Tibial nerve (tissue), 4 donors: ENCODE measurements at places on chromosomes 7 and 10. TPM values are rescaled to one million over a fixed set of nuclear protein-coding genes. Genes with fewer than 3 reads are reported as not detected.

The MINDY4 gene
- total RNA-seq, result 19.9 TPM

- DNase-seq, result no peak
Observed at GRCh38 chr7:44400033-44400511, 74.7 kb upstream of the CAMK2B start.

- DNase-seq, result no peak
Observed at GRCh38 chr7:88546808-88547207, 212.7 kb upstream of the ZNF804B start.

- DNase-seq, result no peak
Observed at GRCh38 chr7:140249036-140249806, 72.4 kb upstream of the KDM7A start.

DNA sequence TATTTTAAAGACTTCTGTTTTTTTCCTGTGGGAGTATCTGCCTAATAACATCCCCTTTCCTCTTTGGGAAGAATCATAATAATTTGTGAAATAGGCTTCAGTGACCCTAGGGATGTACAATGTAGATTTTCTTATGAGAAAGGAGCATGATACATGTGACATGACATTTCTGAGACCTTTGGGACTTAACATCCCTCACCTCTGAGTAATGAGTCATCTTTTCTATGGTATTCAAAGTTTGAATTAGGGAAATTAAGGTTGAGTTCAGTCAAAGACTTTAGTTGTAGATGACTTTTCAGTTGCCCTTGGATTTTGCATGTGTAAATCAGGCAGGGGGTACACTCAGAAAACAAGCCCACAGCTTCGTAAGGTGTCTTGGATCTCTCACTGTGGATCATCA lies 14.3 kb downstream of the GRK5 start:
- DNase-seq, result no peak

DNA sequence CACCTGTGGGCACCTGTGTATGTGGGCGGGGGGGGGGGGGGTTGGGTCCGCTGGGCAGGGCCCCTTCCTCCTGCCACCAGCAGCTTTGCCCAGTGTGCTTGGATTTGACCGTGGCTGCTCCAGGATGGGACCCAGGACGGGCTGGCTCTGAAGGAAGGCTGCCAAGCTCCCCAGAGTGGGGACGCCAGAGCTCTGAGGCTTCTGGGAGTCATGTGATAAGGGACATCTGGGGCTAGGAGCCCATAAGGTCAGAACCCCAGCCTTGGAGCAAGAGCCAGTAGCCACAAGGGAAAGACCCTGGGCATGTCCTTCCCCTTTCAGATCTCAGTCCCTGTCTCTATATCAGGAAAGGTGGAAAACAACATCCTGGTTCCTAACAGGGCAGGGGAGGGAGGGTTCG lies 21.8 kb upstream of the AMZ1 start:
- no peak for DNase-seq

DNA sequence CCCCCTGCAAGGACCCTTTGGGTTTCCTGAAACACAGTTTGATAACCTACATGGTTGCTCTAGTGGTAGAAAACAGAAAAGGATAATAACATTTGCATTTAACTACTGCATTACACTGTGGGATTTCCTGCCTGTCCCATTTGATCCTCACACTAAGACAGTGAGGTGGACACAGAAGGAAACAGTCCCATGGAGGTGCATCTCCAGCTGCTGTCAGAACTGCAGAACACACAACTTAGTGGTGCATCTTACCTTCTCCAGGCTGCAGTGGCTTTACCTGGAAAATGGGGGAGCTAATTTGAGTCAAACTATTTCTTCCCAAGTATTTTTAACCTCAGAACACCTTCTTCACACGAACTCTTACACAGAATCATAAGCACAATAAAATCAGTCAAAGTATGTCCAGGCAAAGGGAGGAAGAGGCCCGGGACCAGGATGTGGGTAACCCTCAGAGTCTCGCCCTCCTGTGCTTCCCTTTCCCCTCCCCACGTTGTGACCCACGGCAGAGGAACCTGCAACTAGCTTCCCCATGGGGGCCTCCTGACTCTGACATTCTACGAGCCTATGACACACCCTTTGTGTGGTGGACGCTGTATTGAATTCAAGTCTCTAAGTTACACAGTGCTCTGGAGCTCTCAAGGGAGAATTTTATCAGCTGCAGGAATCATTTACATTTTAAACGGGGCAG lies 33.7 kb downstream of the SCRN1 start:
- no peak for DNase-seq

DNA sequence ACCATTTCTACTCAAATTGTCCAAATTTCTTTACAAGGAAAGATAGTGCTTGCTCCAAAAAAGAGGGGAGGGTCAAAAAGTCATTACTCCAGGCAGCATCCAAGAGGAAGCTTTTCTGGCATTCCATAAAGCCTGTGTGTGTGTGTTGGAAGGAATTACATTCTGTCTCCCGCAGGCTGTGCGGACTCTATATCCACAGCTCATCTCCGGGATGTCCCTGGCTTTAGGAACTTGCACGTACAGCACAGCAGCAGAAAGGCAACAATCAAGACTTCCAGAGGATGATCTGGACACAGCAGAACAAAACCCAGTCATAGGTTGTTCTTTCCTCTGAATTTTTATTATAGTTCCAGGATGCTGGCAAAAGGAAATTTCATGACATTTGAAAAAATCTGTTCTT lies 94.8 kb downstream of the ITIH5 start:
- no peak for DNase-seq

The SEPHS1 gene
- 26.2 TPM for total RNA-seq

DNA sequence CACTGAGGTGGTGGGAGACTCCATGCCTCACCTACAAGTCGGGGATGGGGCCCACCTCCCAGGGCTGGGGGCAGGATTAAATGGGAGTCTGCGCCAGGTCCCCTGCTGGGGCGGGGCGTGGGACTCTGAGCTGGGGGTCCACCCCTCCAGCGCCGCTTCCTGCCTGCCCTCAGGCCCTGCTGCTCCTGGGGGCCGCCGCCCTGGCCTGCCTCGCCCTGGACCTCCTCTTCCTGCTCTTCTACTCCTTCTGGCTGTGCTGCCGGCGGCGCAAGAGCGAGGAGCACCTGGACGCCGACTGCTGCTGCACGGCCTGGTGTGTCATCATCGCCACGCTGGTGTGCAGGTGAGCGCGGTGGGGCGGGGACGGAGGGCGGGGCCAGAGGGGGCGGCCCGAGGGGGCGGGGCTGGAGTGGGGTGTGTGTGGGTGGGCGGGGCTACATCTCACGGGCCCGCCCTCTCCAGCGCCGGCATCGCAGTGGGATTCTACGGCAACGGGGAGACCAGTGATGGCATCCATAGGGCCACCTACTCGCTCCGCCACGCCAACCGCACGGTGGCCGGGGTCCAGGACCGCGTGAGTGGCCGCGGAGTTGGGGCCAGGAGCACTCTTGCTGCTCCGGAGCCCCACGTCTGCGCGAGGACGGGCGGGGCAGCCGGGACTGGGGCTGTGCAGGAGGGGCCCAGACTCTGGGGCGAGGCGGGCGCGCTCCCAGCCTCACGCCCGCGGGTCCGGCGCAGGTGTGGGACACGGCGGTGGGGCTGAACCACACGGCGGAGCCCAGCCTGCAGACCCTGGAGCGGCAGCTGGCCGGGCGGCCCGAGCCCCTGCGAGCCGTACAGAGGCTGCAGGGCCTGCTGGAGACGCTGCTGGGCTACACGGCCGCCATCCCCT lies 15.1 kb downstream of the TTYH3 start:
- DNase-seq, result no peak

DNA sequence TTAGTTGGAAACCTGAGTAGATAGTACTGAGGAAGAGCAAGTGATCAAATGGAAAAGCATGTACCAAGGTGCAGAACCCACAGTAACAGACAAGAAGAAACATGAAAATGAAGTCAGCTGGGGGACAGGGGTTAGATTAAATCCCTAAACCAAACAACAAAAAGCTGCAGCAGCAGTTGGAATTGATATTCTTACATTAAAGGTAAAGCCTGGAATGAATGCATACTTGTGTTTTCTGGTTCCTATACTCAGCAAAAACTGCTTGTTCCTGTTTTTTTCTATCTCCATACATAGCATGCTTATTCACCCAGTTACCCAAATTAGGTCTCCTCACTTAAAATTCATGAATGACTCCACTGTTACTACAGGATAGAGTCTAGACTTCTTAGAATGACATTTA lies 92.4 kb downstream of the TPST1 start:
- DNase-seq, result no peak

The UCMA gene
- not detected for total RNA-seq

- no peak for DNase-seq
Observed at GRCh38 chr10:26274391-26274790, 57.8 kb downstream of the GAD2 start.

The HOXA10 gene
- 34.1 TPM for total RNA-seq

- no peak for DNase-seq
Observed at GRCh38 chr10:31896968-31897384, 31.7 kb downstream of the ARHGAP12 start.

The FAM180A gene
- total RNA-seq, result 2.1 TPM
